Panc1 (cell line): ENCODE measurements at places on chromosomes 1 and 21. TPM values are rescaled to one million over a fixed set of nuclear protein-coding genes. Genes with fewer than 3 reads are reported as not detected.

DNA sequence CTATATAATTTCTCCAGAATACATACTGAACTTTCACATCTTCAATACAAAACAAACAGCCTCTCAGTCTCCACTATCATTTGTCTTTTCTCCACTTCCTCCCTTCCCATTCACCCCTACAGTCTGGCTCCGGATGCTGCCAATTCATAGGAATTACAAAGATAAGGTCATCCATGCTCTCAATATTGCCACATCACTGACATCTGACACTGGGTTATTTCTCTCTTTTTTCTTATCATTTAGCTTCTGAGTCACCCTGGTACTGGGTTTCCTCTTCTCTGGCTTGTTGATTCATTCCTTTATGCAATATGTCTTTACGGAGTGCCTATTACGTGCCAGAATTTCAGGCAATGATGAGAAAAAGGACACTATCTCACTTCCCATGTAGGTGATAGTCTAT is 3.1 kb upstream of the SH3BP5L start:
- no peak overlapping the region for H3K27ac ChIP-seq
- H3K27me3 ChIP-seq: no peaks in the 10 kb centered on the region
- no peaks in the 10 kb centered on the region for H3K36me3 ChIP-seq
- no peak for DNase-seq
- no peak overlapping the region for H3K4me3 ChIP-seq
- peaks cover 12% of the 10 kb centered on the region for H3K4me1 ChIP-seq

GRCh38 chr1:223811634-223812101 is 34.1 kb downstream of the TP53BP2 start:
- H3K27ac ChIP-seq: no peak overlapping the region
- DNase-seq: peak; percentile 59
- H3K27me3 ChIP-seq: no peaks in the 10 kb centered on the region
- H3K36me3 ChIP-seq: peaks cover 26% of the 10 kb centered on the region
- peaks cover 12% of the 10 kb centered on the region; the same call in 1 of the 2 replicates for H3K4me1 ChIP-seq
- H3K4me3 ChIP-seq: no peak overlapping the region

S100B gene
- total RNA-seq: not detected

GJA8 gene
- total RNA-seq: not detected

GRCh38 chr1:91015794-91016550 is 5.9 kb downstream of the ZNF644 start:
- DNase-seq: peak; percentile 81
- H3K27me3 ChIP-seq: no peaks in the 10 kb centered on the region
- H3K4me3 ChIP-seq: no peak overlapping the region

DNA sequence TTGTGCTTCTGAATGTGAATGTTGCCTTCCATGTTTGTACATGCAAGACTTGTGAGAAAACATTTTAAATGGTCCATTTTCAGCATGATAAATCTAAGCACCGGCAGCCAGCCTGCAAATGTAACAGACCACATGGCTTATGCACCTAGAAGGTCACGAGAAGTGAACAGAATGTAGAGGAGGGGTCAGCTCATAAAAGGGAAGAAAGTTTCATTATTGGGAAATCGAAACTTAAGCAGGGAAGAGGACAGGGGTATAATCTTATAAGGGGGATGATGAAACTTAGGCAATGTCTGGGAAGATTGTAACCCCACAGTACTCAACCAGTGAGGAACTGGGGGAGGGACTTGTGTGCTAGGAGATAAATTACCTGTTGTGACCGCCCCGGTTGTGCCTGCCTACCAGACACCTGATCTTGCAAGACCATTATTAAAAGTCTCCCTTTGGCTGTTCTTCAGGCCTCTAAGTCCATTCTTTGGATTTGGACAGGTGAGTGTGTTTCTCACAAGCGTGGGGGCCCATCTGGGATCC is 37.7 kb upstream of the VN1R5 start:
- no peaks in the 10 kb centered on the region for H3K36me3 ChIP-seq
- H3K4me1 ChIP-seq: no peaks in the 10 kb centered on the region; the same call in 1 of the 2 replicates
- H3K4me3 ChIP-seq: no peak overlapping the region
- no peak for DNase-seq

CPTP gene
- 52.2 TPM for total RNA-seq

DNA sequence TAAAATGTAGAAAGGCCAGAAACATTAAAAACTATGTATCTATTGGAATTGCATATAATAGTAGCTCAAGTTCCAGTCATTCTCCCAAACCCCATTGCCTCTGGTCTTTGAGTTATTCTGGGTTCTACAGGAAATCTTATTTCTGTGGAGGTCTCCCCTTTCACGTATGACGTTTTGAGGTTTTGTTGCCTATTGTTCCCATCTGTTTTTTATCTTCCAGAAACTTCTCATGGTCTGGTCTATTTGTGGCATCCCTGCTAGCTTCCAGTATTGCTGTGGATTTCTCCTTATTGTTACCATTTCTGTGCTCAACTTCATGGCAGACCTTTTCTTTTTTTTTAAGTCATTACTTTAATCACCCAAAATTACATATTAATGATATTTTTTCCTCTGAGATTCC is 43.3 kb downstream of the DTL start:
- peaks cover 39% of the 10 kb centered on the region for H3K36me3 ChIP-seq
- H3K27ac ChIP-seq: no peak overlapping the region
- H3K4me1 ChIP-seq: no peaks in the 10 kb centered on the region
- DNase-seq: no peak
- no peak overlapping the region for H3K4me3 ChIP-seq

DNA sequence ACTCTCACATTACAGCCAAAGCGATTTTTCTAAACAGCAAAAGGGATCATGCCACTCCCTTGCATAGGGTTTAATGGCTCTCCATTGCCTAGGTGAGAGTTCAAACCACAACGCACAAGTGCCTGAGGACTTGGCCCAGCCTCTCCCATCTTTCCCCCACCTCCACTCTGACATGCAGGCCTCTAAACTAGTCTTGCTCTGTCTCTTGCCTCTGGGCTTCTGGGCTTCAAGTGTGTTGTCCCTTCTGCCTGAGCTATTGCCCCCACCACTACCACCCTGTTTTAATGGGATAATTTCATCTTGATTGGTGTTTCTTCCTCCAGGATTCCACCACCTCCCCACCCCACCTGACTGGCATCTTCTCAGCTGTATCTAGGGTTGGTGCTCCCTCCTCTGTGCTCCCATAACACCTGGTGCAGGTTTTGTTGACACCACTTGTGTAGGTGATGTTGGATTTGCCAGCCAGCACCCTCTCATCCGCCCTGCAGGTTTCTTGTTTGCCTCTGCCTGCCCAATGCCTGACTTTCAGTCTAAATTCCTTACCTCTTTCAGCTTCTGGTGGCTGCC is 2.7 kb upstream of the ZBTB21 start:
- no peak overlapping the region for H3K27ac ChIP-seq
- DNase-seq: no peak
- H3K4me1 ChIP-seq: no peaks in the 10 kb centered on the region; the same call in 1 of the 2 replicates
- no peaks in the 10 kb centered on the region; the same call in 1 of the 2 replicates for H3K36me3 ChIP-seq

GRCh38 chr1:86692641-86693040 is 11.7 kb upstream of the SH3GLB1 start:
- DNase-seq: no peak
- no peaks in the 10 kb centered on the region for H3K36me3 ChIP-seq
- H3K27me3 ChIP-seq: peaks cover 40% of the 10 kb centered on the region
- no peak overlapping the region for H3K4me3 ChIP-seq
- no peaks in the 10 kb centered on the region for H3K4me1 ChIP-seq

- peaks cover 16% of the 10 kb centered on the region for H3K4me1 ChIP-seq
- no peaks in the 10 kb centered on the region for H3K27me3 ChIP-seq
Measured at GRCh38 chr1:200366577-200367253, 43.1 kb downstream of the ZNF281 start.

- DNase-seq: no peak
- H3K27me3 ChIP-seq: no peaks in the 10 kb centered on the region
- no peak overlapping the region for H3K4me3 ChIP-seq
- H3K36me3 ChIP-seq: no peaks in the 10 kb centered on the region
- no peak overlapping the region for H3K27ac ChIP-seq
Measured at GRCh38 chr1:23521588-23521987, 9.4 kb downstream of the E2F2 start.

S100A9 gene
- 0.44 TPM for total RNA-seq

SGIP1 gene
- total RNA-seq: 1.6 TPM

- no peak for DNase-seq
- no peaks in the 10 kb centered on the region for H3K4me1 ChIP-seq
- H3K4me3 ChIP-seq: no peak overlapping the region
- no peaks in the 10 kb centered on the region for H3K36me3 ChIP-seq
- no peaks in the 10 kb centered on the region for H3K27me3 ChIP-seq
- H3K27ac ChIP-seq: no peak overlapping the region
Measured at GRCh38 chr21:34762786-34763185, 94.0 kb downstream of the CLIC6 start.

MPZ gene
- total RNA-seq: not detected

DNA sequence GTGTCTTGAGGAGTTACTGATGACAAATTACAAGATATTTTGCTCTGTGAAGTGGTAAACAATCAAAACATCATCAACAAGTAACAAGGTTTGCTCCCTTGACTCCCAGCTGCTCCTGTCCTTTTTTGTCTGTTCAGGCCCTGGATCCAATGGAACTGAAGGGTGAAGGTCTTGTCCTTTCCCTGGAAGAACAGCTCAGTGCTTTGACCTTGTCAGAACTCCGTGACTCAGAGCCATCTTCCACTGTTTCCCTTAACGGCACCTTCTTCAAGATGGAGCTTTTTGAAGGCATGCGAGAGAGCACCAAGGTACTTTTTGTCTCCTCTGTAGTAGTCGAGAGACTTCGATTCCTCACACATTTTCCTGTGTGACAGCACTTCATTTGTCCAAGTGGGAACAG is 29.0 kb downstream of the TRIM45 start:
- no peak overlapping the region for H3K4me3 ChIP-seq
- no peaks in the 10 kb centered on the region for H3K4me1 ChIP-seq
- DNase-seq: no peak
- no peaks in the 10 kb centered on the region for H3K27me3 ChIP-seq
